ENCODE measurements at places on chromosomes 2 and 18.

- DNase-seq, result no peak
Observed at GRCh38 chr2:119914266-119914665, 98.6 kb upstream of the EPB41L5 start.

DNA sequence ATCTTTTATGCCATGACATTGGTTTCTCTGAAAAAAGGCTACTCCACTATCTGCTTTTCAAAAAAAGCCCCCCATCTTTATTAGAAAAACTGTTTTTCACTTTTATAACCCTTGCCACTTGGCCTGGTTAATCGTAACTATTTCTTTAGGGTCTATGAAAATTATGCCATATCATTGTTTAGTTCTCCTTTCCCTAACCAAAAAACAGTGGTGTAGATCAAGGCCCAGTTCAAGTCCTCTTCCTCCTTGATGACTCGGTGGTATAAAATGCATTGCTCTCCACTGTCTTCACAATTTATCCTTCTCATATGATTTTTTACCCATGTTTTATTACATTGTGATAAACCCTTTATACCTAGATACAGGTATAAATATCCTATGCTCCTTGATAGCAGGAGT lies 205.5 kb downstream of the ZNF521 start:
- DNase-seq, result no peak

GRCh38 chr2:85770786-85771409 lies 17.1 kb downstream of the ATOH8 start:
- DNase-seq, result no peak

- DNase-seq, result no peak
Observed at GRCh38 chr2:202479610-202480009, 103.5 kb downstream of the BMPR2 start.

GRCh38 chr2:182302174-182302573 lies 124.7 kb downstream of the PDE1A start:
- no peak for DNase-seq

- DNase-seq, result no peak
Observed at GRCh38 chr2:65514555-65515195, 82.3 kb upstream of the SPRED2 start.

DNA sequence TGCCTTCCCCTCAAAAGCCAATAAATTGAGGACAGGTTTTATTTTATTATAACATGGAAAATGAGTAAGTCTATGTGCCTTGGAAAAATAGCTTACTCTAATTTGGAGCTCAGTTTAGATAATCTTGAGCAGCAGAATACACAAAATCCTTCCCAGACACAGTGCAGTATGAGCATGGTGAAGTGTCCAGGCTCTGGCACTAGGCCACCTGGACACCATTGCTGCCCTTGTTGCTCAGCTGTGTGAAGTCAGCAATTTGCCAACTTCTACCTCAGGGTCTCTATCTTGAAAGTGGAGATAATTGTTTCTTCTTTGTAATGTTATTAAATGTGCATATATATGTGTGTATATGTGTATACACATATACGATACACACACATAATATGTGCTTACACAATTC lies 104.9 kb upstream of the CAVIN2 start:
- DNase-seq, result no peak

- no peak for DNase-seq
Observed at GRCh38 chr2:168457190-168457895, 1.3 kb downstream of the CERS6 start.

GRCh38 chr2:74747411-74748080 lies 86.4 kb upstream of the HK2 start:
- no peak for DNase-seq

DNA sequence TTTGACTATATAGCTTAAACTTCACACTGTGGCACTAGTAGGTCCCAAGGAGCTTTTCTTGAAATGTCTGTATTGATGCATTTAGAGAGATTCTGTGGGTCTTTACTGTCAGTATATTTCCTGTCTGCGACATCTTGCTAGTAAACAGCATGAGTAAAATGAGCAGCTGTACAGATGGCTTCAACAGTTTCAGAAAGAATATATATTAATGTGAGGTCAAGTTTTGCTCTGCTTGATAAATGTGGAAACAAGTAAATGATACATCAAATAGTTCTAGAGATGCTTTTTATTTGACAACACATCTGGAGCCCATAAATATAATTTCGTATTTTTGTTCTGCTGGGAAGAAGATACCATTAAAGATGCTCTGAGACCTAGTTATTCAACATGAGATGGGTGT lies 310.9 kb upstream of the COL3A1 start:
- DNase-seq, result no peak

- no peak for DNase-seq
Observed at GRCh38 chr2:34627003-34627402, 1027.9 kb upstream of the FAM98A start.

- DNase-seq, result no peak
Observed at GRCh38 chr2:232998666-232998985, 14.4 kb downstream of the NGEF start.
